SJSA1 (cell line): ENCODE measurements at places on chromosomes 6 and 20. TPM values are rescaled to one million over a fixed set of nuclear protein-coding genes. Genes with fewer than 3 reads are reported as not detected.

GRCh38 chr6:167323111-167323510, 1.8 kb upstream of the TTLL2 start:
- no peak for DNase-seq

GRCh38 chr6:21845439-21846140, 252.0 kb downstream of the SOX4 start:
- no peak for DNase-seq

DNA sequence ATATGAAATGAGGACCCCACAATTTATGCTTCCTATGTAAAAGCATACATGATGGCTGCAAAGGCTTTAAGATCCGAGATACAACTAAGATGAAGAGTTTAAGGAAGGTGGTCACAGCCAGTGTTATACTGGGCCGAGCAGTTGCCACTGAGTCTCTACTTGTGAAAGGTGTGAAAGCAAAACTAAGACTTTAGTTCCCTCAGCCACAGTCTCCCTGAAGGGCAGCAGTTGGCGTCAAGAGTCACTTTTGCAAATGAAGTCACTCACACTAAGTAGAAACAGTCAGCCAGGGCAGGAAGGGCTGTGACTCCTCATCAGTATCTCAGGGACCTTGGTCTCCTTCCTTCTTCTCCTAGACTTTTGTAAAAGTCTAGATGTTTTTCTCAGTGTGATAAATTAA, 191.6 kb upstream of the MCHR2 start:
- DNase-seq: no peak

GRCh38 chr20:63372971-63373885, 12.1 kb upstream of the CHRNA4 start:
- DNase-seq: no peak

TREML2 gene
- total RNA-seq: not detected in 2 replicates

- DNase-seq: no peak
These were observed 60.3 kb downstream of the SAMD3 start for GRCh38 chr6:130162421-130162820.

PLAGL1 gene
- total RNA-seq: 3.4 and 7.2 TPM in 2 replicates

- DNase-seq: no peak
These were observed 100.4 kb upstream of the MLN start for GRCh38 chr6:33904050-33904746.

GRCh38 chr6:41064841-41065240, 7.3 kb downstream of the OARD1 start:
- no peak for DNase-seq

TP53TG5 gene
- total RNA-seq: not detected in 2 replicates

GRCh38 chr20:17679941-17680835, 1.9 kb downstream of the RRBP1 start:
- peak; percentile 68 for DNase-seq

ADGRB3 gene
- not detected in 2 replicates for total RNA-seq

EGFL8 gene
- total RNA-seq: 0.19 and 3.1 TPM in 2 replicates

DNA sequence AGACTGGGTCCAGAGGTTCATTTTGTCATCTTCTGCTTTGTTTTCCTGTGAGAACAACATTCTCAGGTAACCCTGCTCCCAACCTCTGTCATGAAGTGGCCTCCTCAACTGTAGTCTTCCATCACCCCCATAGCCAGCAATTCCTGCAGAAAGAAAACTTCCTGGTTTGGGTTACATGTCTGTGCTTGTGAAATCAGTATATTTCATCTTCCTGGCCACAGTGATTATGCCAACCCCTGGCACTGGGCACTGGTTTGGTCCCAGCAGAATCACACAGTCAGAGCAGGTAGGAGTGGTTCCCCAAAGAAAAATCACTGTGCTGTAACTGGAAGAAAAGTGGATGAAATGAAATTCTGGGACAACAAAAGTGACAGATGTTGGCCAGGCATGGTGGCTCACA, 52.5 kb downstream of the CRYBG1 start:
- DNase-seq: no peak

R3HDML gene
- total RNA-seq: not detected in 2 replicates

FAM209B gene
- not detected in 2 replicates for total RNA-seq

DNA sequence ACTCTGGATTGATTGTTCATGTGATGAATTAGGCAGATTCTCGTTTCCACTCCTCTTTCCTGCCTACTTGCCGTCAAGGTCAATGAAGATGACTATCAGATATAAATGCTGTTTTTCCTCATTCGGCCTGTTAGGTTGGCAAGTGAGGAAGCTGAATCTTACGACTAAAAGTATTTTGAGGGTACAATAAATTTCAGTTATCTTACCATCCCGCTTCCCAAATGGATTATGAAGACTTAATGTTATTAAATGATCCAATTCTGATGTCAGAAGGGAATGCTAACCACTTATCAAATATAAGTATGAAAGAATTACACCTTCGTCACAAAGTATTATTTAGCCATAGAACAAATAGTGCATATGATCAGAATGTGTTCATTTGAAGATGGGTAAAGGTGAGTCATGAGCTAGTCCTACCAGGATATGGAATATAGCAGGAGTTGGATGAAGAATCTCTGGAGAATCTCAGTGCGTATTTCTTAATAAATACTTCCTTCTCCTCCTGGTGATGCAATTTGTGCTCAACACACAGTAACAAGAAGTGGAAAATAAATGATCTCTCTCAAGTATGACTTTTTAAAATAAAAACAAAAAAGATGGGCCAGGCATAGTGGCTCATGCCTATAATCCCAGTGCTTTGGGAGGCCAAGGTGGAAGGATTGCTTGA, 4.6 kb downstream of the GPLD1 start:
- no peak for DNase-seq

- DNase-seq: no peak
These were observed 4.3 kb downstream of the PPP1R10 start for GRCh38 chr6:30612687-30613248.

- peak; percentile 80 for DNase-seq
These were observed 48.5 kb downstream of the FNDC1 start for GRCh38 chr6:159217595-159218275.

GRCh38 chr20:57038608-57039440, 227.6 kb downstream of the BMP7 start:
- no peak for DNase-seq

DNA sequence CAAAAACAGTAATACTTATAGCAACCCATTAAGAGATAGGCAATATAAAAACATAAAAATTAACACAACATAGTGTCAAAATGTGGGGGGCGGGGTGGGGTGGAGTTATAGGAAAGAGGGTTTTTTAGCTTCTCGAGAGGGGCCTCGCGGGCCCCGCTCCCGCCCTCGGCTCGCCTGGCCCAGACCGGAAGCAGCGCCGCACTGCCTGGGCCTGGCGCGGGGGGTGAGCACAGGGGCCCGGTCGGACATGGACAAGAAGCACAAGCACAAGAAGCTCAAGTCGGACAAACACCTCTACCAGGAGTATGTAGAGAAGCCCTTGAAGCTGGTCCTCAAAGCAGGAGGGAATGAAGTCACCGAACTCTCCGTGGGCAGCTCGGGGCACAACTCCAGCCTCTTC, 53.4 kb downstream of the REV3L start:
- DNase-seq: no peak

GRCh38 chr6:30494291-30494861, 5.1 kb downstream of the HLA-E start:
- DNase-seq: no peak

UST gene
- total RNA-seq: 6.7 and 7.6 TPM in 2 replicates

DNA sequence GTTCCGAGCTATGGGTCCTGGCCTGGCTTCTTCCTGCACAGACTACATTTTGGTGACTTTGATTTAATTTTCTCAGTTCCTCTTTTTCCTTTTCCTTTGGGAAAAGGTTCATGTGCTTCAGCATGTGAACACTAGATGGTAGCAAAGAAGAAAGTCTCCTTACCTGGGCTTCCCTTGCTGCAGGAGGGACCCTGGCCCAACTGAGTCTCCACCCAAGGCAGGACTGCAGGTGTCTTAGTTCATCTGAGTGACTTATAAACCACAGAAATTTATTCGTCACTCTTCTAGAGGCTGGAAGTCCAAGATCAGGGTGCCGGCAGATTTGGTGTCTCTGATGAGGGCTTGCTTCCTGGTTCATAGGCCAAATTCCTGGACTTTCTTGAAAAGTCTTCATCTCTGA, 163.2 kb downstream of the SYCP2 start:
- DNase-seq: no peak

MARCKS gene
- total RNA-seq: 148 and 159 TPM in 2 replicates

- DNase-seq: no peak
These were observed 6.6 kb downstream of the REPS1 start for GRCh38 chr6:138981416-138981815.

GRCh38 chr6:56073761-56074160, 173.6 kb downstream of the COL21A1 start:
- no peak for DNase-seq

- DNase-seq: peak; percentile 63
These were observed 8.9 kb downstream of the ATXN1 start for GRCh38 chr6:16752206-16752866.

DNA sequence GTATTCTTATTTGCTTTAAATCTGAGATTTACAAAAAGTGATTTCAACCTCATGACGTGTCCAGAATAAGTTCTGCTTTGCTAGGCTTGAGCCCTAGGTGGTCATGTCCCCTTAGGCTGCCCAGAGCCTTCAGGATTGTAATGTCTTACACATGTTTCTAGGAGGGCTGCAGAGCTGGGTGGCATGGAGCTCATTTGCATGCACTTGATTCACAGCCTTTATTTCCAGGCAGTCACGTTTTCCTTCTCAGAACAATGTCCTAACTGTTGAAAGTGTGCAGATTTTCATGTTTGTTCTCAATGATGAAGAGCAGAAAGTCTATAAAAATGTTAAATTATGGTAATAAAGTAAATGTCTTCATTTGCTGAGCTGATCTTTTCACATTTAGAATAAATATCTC, 448.6 kb upstream of the SOX4 start:
- DNase-seq: no peak

- DNase-seq: no peak
These were observed 1.6 kb upstream of the OGFRL1 start for GRCh38 chr6:71287038-71287437.

DNA sequence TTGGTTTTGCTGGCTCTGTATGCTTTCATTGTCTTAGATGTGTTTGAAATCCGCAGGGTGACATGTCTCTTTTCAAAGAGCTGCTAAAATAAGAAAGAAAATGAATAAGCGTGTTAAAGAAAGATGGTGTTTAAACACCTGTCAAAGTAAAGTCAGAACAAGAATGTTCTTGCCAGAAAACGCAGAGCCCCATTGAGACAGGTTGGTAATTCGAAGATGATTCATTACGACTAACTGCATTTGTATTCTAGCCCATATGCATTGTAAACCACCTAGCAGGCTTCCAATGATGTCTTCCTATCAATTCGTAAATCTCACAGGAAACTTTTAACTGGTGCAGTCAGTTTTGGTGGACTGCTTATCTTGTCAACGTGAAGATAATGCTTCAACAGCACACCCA, 16.8 kb downstream of the PHACTR2 start:
- DNase-seq: no peak

- DNase-seq: no peak
These were observed 54.9 kb downstream of the RPP40 start for GRCh38 chr6:4948781-4949450.

GRCh38 chr20:63070301-63070625, 63.5 kb upstream of the BHLHE23 start:
- no peak for DNase-seq

GRCh38 chr6:33298773-33299236, at the start of gene RGL2:
RGL2 (minus strand) TSS chr6:33298942; CDS start chr6:33298610, 332 bp downstream.
- DNase-seq: no peak

ADGRG6 gene
- total RNA-seq: 3.4 and 4.5 TPM in 2 replicates

GRCh38 chr6:170056278-170056711, 234.6 kb downstream of the DLL1 start:
- no peak for DNase-seq

GRCh38 chr20:63968136-63968927, 1.4 kb downstream of the ZNF512B start:
- no peak for DNase-seq

- peak; percentile 41 for DNase-seq
These were observed 17.9 kb upstream of the SNHG17 start for GRCh38 chr20:38452880-38453624.

- no peak for DNase-seq
These were observed 534 bp upstream of the AKIRIN2 start for GRCh38 chr6:87702589-87702945.
